ENCODE measurements at places on chromosomes 4 and X.

GRCh38 chr4:9870165-9870790 lies 88.8 kb downstream of the DRD5 start:
- peaks cover 11% of the 10 kb centered on the region for H3K27me3 ChIP-seq
- H3K4me1 ChIP-seq: no peaks in the 10 kb centered on the region
- H3K4me3 ChIP-seq: no peak overlapping the region

DNA sequence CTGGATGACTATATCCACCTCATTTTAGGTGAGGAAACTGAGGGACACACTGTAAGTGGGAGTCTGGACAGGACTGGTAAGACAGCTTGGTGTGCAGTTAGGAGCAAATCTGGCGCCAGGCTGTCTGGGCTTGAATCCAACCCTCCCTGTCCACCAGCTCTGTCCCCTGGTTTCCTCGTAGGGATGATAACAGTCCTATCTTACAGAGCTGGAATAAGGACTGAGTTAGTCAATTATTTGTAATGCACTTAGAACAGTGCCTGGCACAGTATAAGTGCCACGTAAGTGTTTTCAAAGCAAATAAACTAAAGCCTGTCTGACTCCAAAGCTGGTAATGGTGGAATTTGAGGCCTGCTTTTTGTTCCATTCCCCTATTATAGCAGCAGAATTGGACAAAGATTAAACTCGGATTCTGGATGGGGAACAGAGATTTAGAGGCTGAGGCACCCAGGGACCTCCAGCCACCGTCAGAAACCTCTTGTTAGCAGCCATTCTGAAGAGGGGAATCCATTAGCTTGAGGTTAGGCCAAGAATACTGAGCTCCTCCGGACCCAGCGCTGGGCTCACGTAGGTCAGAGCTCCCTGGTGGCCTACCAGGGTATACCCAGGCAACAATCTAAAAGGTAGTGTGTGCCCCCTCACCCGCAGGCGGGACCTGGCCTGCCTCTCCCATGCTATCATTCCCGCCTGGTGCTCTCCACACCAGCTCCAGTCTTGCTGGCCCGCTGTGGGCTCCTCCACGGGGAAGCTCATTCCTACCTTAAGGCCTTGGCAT lies 102.1 kb downstream of the UCHL1 start:
- no peak overlapping the region for H3K27ac ChIP-seq
- no peaks in the 10 kb centered on the region for H3K4me1 ChIP-seq
- no peak for DNase-seq
- H3K27me3 ChIP-seq: peaks cover 43% of the 10 kb centered on the region
- no peak overlapping the region for H3K4me3 ChIP-seq
- H3K36me3 ChIP-seq: no peaks in the 10 kb centered on the region

- H3K27ac ChIP-seq: no peak overlapping the region
- no peaks in the 10 kb centered on the region for H3K36me3 ChIP-seq
- H3K4me3 ChIP-seq: no peak overlapping the region
These were observed 786.2 kb downstream of the RAB28 start for GRCh38 chr4:12697970-12698369.

GRCh38 chr4:10320130-10320529 lies 137.1 kb downstream of the ZNF518B start:
- H3K36me3 ChIP-seq: no peaks in the 10 kb centered on the region
- H3K4me1 ChIP-seq: no peaks in the 10 kb centered on the region
- no peak overlapping the region for H3K27ac ChIP-seq
- H3K4me3 ChIP-seq: no peak overlapping the region
- no peak for DNase-seq

- H3K4me3 ChIP-seq: no peak overlapping the region
- no peaks in the 10 kb centered on the region for H3K36me3 ChIP-seq
- H3K27ac ChIP-seq: no peak overlapping the region
- peaks cover 8% of the 10 kb centered on the region for H3K27me3 ChIP-seq
- DNase-seq: no peak
- no peaks in the 10 kb centered on the region for H3K4me1 ChIP-seq
These were observed 144.3 kb downstream of the NWD2 start for GRCh38 chr4:37388681-37389365.

- H3K4me1 ChIP-seq: no peaks in the 10 kb centered on the region
- H3K27ac ChIP-seq: no peak overlapping the region
- no peaks in the 10 kb centered on the region for H3K36me3 ChIP-seq
These were observed 65.7 kb upstream of the MID1 start for GRCh38 chrX:10685923-10686595.

DNA sequence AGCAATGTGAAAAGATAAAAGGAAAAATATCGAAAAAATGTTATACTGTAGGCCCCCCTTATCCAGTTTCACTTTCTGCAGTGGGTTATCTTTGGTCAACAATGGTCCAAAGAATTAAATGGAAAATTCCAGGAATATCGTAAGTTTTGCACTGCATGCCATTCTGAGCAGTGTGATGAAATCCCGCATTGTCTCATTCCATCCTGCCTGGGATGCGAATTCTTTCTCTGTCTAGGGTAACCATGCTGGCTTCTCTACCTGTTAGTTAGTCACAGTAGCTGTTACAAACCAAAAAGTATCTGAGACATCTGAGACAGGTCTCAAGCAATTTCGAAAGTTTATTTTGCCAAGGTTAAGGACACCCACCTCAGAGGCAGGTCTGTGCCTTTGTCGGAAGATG lies 170.3 kb downstream of the COX18 start:
- no peaks in the 10 kb centered on the region for H3K4me1 ChIP-seq
- no peak overlapping the region for H3K27ac ChIP-seq
- H3K36me3 ChIP-seq: no peaks in the 10 kb centered on the region

DNA sequence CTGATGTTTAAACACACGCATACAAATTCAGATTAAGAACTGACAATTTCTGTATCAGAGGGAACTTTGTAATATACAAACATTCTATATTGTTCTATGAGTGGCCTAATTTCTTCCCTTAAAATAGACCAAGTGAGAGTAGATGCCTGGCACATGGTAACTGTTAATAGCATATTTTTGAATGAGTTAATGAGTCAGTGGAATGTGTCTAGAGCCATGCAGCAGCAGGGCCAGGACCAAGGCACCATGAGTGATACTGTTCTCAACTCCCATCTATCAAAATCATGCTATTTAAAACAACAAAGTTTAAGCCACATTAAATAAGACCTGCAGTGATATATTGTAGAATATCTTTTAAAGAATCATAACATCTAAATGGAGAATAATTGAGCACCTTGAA lies 98.3 kb downstream of the ARHGAP24 start:
- no peaks in the 10 kb centered on the region for H3K4me1 ChIP-seq
- DNase-seq: no peak
- H3K27me3 ChIP-seq: no peaks in the 10 kb centered on the region
